ENCODE measurements at places on chromosomes 5 and 9.

GRCh38 chr9:133448487-133448972 is 11.2 kb upstream of the CACFD1 start:
- DNase-seq: no peak

DNA sequence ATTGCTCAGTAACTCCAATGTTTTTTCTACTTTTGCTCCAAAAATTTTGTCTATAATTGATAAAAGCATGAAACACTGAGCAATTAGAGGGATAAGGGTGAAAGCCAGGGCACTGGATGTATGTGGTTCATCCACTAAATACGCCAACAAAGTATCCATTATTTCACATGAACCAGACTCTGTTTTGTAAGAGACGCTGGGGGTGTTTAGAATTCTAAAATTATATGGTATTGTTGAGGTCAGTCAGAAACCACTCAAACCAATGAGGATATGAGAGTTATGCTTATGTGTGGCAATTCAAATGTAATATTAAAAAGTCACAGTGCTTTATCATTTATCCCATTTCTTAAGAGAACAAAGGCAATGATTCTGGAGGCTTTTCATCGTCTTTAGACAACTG is 220.2 kb downstream of the EFNA5 start:
- DNase-seq: no peak

DNA sequence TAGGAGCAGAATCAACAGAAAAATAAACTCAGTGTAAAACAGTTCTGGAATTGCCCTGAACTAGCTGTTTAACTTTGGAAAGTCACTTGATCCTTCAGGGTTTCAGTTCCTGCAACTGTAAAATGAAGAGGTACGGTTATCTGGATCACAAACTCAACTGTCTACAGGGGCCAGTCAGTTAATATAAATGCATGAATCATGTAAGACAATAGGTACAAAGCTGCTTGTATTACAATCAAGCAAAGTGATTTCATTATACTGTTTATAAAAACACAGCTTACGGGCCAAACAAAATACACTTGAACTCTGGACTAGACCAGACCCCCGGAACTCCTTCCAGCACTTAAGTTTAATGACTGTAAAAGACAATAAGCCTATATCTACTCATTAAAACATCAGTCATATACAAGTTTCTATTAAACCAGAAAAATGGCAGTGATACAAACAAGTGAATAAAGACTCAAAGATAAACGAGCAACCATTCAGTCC is 73.0 kb downstream of the MRPS27 start:
- no peak for DNase-seq

DNA sequence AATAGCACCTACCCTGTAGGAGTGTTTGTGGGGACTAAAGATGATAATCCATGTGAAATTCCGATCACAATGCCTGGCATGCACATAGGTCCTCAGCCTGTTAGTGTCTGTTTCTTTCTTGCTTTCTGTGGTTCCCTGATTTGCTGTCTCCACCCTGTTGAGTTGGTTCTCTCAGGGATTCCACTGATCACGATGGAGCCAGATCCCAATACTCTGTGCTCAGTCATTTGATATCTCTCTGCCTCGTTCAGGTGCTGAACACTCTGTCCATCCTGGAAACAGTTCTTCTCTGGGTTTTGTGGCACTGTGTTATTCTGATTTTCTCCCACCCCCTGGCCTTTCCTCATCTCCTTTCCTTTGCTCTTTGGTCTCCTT is 60.8 kb downstream of the ARHGAP26 start:
- no peak for DNase-seq

- DNase-seq: peak; percentile 14
Observed at GRCh38 chr9:127051881-127052595, 70.4 kb downstream of the ANGPTL2 start.

DNA sequence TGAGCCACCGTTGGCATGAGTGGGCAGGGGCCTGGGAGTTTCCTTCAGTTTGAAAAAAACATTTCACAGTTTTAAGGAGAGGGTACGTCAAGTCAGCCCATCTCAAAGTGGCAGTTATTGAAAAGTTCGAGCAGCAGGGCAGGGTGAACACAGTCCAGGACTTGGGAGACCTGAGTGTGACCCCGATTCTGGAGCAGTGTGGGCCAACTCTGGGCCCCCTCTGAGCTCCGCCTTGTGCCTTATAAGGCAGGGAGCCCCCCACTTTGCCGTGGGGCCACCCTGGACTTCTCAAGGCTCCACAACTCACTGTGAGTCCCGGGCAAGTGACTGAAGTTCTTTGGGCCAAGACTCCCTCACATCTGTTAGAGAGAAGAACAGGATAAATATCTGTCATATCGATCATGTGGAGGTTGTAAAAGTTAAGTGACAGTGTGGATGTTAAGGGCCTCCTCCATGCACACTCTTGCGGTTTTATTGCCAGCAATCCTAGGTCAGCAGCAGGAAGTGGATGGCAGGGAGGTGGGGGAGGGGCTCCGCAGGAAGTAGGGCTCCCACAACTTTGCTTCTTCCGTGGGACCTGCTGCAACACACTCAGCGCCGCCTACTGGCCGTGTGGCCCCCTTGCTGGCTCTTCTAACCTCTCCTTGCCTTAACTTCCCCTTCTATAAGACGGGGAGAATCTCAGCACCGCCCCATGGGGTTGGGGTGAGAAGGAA is 38.4 kb downstream of the HRH2 start:
- no peak for DNase-seq

DNA sequence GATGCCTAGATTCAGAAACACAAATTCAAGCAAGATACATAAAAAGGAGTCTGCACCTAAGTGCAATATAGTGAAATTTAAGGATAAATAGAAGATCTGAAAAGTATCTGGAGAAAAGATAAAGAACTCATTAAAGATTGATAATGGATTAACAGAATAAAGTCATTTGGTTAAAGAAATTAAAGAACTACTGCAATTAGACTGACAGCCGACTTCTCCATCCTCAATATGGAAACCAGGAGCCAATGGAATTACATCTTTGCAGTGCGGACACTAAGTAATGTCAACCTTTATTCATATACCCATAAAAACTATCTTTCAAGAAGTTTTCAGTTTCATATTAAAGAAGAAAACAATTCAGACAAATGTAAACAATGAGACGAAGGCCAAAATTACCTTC is 81.0 kb downstream of the MRPL36 start:
- no peak for DNase-seq

DNA sequence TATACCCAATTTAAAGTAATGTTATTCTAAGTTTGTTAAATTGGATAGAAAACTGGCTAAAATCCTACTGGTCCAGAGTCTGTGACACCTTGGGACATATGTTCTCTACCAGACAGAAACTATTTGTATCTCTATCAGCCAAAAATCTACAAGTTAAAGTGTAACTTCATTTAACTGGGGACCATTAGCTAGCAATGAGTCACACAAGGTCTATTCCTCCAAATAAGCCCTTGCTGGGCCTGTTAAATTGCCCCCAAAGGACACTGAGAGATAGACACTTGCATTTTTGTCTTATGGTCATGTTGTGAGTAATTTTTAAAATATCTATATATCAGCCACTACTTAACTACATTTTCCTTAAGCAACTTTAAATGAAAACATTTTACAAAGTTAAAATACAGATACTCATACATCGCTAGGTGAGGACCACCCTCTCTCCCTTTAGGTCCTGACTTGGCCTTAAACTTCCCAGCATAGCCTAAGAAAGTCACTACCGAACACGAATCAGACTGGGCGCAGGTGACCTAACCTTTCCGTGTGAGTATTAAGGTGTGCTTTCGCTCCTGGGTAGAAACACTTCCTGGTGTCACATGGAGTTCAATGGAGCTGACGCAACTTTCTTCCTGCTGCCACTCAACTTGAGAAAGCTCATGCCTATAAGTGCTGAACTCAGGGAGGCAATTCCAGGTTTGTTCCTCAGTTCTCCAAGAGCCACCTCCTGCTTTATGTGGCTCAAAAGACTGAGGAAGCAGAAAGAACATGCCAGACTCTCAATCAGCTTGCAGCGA is 249.1 kb downstream of the DIRAS2 start:
- DNase-seq: peak; percentile 37

GRCh38 chr9:97568461-97569275 is 64.5 kb downstream of the TSTD2 start:
- no peak for DNase-seq

DNA sequence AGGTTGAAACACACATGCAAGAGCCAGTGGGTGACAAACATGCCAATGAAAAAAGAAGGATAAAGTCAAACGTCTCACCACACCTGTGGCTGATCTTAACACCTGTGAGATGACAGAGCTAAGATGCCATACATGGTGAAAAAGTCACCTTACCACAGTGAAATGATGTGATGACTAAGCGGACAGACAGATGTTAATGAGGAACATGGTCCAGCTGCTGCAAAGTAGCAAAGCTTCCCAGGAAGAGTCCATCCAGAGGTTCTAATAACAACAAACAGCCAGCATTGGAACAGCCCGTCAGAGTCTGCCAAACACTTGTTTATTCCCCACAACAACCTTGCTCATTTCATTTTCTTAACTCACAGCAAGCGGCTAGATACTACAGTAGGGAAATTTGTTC is 1.9 kb downstream of the KIAA1191 start:
- no peak for DNase-seq
